ENCODE measurements at places on chromosomes 4 and X.

DNA sequence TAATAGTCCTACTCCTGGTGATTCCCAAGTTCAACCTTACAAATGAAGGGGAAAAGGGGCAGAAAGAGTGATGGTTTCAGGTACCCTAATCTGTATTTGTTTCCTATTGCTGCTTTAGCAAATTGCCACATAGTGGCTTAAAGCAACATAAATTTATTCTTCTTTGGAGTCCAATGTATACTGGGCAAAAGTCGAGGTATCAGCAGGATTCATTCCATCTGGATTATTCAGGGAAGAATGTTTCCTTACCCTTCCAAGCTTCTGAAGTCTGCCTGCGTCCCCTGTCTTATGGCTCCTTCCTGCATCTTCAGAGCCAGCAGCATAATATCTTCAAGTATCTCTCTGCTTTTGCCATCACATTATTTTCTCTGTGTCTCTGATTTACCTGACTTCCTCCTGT is 10.3 kb upstream of the BST1 start:
- DNase-seq: no peak

DNA sequence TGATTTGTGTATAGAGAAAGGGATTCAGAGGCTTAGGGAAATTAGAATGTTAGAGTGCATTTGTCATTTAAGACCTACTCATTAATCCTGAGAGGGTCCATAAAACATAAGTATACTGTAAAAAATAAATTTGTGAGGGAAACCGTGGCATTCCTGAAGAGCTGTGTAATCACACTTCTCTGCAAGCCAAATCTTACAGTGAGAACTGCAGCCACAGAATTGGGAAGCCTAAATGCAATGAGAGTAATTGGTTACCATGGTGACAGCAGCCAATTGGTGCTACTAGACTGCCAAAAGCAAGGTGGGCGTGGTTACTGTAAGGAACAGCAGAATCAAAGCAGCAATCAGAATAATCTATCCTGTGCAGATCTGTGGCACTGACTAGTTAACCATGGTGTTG is 345.2 kb upstream of the GRID2 start:
- no peak for DNase-seq

DNA sequence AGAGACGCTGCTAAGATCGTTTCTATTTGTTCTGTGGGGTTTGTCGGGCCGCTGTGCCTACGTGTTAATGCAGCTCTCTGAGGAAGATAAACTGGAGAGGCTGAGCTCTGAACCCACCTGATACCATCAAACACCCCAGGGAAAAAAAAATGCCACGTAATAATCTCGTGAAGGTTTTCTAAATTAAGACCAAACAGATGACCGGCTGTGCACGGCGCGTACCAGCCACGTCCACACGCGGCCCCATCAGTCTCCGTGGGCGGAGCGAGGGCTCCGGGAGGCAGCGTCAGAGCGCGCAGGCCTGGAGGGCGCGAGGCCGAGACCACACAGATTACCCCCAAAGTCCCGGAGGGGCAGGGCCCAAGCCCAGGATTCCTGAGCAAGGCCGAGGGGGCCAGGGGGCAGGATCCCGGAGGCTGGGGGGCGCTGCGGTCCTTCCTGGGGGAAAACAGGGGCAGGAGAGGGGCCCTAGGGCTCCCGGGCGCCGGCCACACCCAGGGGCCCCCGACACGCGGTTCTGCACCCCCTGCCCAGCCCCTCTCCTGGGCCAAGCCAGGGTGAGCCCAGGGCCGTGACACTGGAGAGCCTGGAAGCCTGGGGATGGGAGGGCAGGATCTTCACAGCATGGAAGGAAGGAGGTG is 91.9 kb downstream of the FAM53A start:
- DNase-seq: no peak

DNA sequence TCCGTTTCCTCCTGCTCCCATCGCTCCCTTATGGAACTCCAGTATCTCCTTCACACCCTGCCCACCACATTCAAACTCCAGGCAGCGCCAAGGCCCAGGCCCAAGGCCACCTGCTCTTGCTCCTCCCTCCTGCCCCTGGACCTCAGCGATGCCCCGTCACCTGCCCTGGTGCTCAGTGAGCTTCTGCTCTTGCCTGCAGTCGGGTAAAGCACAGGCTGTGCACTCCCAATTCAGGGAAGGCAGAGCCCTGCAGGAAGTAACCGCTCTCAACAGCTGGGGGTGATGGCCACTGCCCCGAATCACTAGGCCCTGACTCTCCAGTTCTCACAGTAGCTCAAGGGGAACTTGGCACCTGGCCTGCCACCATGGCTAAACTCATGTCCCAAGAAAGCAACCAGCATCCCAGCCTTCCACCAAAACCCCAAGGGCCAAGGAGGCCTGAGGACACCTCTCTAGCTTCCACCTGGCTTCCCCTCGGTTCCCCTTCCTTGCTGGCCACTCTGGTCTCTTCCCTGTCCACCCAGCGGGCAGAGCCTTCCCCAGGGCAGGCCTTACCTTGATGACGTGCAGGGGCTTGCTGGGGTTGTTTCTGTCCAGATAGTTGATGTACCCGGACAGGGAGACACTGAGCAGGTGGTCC is 29.3 kb downstream of the WDR1 start:
- no peak for DNase-seq

DNA sequence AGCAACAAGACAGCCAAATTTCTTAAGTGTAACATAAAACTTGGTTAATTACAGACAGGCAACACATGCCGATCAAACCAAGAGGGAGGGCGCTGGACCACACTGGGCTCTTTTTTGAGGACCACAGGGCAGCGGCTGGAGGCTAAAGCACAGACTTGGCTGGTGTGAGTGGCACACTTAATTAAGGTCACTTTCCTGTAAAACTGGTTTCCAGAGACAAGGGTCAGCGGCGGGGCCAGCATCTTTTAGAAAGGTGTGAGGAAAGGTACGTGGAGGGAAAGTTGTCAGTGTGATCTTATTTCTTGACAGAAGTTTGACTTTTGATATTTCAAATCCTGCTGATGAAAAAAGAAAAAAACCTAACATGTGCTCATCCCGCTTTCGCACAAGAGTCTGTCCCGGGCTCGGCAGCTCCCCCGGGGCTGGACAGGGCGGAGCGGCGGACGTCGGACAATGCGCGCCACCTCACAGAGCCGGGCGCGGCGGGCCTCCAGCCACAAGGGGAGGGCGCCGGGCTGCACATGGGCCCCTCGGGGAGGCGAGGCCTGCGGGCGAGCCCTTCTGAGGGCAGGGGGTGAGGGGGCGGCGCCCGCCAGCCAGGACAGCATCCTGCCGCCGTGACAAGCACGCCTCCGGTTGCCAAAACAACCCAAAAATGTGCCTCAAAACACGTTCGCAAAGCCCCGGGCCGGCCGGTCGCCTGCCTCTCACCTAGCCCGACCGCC is 660 bp upstream of the HSPA4L start:
- no peak for DNase-seq

DNA sequence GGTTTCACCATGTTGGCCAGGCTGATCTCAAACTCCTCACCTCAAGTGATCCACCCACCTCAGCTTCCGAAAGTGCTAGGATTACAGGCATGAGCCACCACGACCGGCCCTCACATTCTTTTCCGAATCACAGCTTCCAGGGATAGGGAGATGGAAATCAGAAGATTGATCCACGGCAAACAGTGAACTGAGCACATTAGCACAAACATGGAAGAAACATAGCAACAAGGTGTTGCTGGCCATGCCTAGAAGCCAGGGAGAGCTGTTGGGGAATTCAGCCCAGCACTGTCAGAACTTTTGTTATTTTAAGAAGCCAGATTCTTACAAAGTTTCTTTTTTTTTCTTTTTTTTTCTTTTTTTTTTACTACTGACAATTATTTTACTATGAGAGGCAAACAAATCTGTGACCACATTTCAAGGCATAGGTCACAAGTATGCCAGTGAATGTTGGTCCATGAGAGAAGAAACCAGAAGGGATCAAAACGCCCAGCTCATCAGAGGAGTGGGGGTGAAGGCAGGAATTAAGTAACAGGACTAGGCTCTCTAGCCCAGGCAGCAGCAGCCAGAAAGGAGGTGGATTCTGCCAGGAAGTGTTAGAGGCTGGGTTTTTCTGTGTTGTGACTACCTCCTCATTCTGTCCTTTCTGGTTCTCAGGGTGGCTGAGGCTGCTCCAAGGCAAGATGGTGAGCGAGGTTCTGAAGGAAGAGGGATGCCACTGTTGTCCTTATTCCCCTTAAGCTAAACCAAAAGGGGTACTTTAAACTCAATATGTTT is 44.1 kb downstream of the TEC start:
- DNase-seq: no peak

- DNase-seq: no peak
These were observed 6.7 kb downstream of the SLC7A11 start for GRCh38 chr4:138235419-138235952.

Measured in vagina (tissue), 2 donors.